Cardiac fibroblast (primary cell): ENCODE measurements at places on chromosomes 16 and 17.
A peak's percentile ranks its signal among the peaks of the same experiment; 100 is the strongest.

DNA sequence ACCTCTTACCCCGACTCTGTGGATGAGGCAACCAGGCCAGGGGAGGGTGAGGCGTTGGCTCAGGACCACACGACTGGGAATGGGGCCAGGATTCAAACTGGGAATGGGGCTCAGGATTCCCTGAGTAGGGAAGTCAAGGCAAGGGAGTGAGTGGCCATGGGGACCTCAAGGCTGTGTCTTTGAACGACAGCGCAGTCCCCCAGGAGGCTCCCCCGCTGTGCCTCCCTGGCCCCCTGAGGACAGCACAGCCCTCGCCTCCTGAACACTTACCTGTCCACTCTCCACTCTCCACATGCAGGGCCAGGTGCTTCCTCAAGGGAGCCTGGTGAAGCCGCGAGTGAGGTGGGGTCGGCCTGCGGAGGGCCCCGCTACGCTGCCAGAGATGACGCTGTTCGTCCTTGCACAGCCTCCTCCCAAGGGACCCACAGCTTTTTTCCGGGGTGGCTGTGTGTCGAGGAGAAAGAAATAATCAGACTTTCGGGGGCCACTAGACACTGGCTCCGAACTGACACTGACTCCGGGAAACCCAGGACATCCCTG is 6.9 kb downstream of the ZNF469 start:
- DNase-seq, result no peak

DNA sequence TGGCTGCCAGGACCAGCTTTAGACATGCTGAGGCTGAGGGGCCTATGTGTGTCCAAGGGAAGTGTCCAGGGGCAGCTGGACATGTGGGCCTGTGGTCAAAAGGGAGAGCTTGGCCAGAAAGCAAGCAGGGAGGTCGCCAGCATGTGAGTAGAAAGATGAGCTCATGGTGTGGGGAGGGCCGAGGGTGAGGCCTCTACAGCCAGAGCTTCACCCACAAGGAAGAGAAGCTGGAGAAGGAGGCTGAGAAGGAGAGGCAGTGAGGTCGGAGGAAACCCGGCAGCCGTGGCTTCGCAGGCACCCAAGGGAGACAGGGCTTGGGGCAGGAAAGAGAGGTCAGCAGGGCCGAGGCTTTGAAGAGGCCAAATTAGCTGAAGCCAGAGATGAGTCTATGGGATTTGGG is 4.0 kb upstream of the HSD11B2 start:
- no peak for DNase-seq

DNA sequence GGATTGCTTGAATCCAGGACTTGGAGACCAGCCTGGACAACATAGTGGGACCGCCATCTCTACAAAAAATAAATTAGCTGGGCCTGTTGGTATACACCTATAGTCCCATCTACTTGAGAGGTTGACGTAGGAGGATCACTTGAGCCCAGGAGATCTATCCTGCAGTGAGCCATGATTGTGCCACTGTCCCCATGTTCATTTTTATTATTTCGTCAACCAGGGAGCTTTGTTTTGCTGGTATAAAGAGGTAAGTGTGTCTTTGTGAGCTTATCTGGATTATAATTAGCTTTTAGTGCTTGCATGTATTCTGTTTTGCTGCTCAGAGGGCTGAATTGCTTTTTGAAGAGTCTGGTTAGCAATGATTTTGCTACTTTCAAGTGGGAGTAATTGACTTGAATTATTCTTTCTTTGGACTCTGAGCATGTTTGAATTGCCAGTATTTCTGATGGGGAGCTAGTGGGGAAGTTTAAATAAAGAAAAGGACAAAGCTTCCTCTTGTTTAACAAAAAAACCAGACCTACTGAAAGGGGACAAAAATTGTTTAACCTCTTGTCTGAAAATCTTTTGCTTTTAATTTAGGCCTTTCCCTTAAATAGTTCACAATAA is 31.6 kb upstream of the BCAS3 start:
- no peak for DNase-seq

DNA sequence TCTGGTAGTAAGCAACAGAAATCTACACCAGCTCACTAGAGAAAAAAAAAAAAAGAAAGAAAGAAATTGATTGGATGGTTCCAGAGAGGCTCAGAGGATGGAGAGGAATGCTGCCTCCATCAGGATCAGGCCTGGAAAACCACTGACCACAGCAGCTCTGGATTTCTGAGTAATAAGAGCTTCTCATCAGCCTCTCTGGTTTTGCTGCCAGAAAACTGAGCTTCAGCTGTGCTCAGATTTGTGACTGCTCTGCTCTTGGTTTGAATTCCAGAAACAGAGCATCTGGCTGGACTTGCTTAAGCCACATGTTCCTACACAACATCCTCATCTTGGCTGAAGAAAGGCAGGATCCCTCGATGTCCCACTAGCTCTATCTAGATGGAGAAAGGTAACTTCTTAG is 25.9 kb downstream of the IRX6 start:
- no peak for DNase-seq

- no peak for DNase-seq
Measured at GRCh38 chr16:1455190-1456171, 11.1 kb upstream of the CCDC154 start.

- DNase-seq, result no peak
Measured at GRCh38 chr17:77786740-77787505, 171.6 kb upstream of the TNRC6C start.

DNA sequence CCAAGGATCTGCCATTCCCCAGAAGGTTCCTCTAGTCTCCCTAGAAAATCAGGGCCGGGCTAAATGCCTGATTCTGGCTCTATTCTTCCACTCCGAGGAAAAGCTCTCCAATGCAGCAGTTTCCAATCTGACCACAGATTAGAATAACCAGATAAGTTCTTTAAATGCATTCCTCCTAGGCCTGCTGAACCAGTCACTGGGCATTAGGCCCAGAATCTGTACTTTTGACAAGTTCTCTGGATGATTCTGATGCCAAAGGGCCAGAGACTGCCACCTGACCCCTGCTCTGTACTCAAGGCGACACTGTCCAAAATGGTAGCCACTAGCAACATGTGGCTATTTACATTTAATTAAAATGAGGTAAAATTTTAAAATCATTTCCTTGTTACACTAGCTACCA is 22.3 kb downstream of the MAP3K14 start:
- peak; percentile 68 for DNase-seq

- DNase-seq, result peak; percentile 82
Measured at GRCh38 chr17:27455914-27456680, at the start of gene KSR1. Gene KSR1, plus strand, starts transcription at chr17:27456448. Its CDS starts 196 bp downstream, at chr17:27456644.

DNA sequence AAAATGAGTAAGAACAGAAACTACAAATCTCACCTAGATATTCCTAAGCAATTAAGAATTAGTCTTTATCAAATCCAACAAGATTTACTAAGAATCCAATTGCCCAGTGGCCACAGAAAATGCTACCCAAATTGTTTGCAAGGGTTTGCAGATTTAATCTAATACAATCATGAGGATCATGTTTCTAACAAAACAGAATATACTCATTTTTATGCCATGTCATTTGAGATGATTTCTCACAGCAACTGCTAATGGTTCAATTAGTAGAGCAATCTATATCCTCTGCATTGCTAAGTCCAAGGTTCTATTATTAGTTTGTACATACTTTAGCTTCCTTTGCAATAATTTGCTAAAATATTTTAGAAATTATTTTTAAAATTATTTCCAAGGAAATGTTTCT is 41.2 kb downstream of the HELZ start:
- no peak for DNase-seq

DNA sequence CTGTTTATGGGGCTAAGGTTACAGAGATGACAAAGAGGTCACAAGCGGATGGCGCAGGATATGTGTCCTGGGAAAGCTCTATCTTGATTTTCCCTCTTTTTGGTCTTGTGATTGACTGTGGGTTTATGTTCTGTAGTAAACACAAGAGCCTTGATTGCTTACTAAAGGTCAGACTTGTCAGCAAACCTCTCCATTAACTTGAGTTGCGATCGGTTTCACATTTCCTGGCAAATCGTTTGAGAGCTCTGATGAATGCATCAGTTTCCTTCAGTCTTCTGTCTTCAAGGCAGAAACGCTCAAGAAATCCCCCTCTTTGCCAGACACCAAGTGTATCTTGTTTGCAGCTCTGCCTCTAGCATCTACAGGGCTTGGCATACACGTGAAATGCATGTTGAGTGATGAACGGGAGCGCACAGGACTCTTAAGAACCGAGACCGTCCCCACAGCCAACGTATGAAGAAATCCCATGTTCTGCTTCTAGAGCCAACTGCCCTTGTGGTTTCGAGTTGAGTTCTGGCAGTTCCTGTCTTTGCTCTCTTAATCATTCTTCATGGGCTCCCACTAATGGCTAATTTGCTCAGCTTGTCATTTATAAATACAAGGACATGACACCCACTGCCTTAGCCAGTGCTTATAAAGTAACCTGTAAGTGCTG is 143.3 kb downstream of the PITPNC1 start:
- no peak for DNase-seq

DNA sequence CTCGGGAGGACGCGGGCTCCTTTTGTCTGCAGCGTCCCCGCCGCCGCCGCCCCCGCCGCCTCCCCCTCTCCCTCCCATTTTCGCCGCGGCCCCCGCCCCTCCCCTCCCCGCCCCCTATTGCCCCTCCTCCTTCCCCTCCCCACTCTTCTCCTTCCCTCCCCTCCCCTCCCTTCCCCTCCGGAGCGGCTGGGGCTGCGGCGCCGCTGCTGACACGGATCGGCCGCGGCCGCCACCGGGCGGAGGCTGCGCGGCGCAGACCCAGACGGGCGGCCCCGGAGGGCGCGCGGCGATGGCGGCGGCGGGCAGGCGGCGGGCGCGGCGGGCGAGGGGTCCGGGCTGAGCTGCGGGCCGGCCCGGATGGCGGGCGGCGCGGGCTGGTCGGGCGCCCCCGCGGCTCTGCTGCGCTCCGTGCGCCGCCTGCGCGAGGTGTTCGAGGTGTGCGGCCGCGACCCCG is at the start of gene RAB11FIP4:
RAB11FIP4 (plus strand) TSS at position 180 of the 454 bp plus-strand sequence; CDS start at position 358, 178 bp downstream.
- DNase-seq, result peak; percentile 41

DNA sequence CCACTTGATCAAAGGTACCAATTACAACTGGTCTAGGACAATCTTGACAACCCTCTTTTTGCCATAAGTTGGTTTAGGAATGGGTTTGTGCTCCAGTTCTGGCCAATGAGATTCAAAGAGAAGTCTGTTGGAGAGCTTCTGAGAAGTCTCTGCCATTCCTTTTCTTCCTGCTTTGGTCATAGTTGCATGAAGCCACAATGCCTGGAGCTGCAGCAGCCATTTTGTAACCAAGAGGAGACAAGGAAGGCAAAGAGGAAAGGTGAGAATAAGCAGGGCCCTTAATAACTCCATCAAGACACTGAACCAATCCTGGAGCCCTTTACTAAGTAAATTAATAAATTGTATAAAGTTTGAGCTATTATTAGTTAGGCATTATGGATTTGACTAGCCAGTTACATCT is 3.4 kb upstream of the C17orf50 start:
- DNase-seq, result no peak

DNA sequence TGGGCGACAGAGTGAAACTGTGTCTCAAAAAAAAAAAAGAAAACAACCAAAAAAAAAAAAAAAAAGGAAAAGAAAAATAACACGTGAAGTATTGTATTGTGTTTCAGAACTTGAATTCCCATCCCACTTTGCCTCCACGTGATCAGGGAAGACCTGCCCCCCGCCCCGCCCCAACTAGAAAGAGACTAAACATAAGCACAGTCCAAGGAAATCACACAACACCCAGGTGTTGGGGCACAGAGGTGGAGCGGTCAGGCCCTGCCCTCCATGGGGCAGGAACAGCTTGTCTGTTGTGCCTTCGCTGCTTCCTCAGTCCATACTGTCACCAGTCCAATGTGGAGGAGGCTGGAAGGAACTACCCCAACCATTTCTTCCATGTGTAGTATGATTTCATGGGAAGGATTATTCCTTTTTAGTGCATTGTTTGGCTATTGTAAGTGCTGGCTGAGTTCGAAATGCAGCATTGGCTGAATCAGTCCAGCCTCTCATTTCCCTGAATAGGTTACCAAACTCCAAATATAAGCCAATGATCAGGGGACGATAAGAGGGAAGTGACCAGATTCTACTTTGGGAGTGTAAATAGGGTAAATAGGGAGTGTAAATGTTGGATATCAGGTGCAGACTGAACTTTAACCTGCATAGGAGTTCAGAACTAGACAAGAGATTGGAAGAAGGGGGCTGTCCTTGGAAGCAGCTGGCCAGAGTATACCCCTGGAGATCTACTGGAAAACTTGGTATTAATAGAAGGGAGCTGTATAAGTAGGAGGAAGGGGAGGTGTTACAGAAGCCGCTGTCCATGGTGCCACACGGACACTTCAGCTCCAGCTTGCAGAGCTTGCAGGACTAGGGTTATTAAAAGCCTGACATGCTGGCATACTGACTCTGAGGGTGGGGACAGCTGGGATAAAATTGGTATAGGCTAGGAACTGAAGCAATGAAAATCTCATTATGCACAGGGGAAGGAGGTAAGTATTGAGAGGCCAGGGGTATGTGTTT is 50.7 kb downstream of the TANGO6 start:
- peak; percentile 46 for DNase-seq

GRCh38 chr17:30137158-30137557 is 20.5 kb downstream of the NSRP1 start:
- DNase-seq, result no peak

- no peak for DNase-seq
Measured at GRCh38 chr17:73998653-73999645, 204.5 kb upstream of the RPL38 start.

DNA sequence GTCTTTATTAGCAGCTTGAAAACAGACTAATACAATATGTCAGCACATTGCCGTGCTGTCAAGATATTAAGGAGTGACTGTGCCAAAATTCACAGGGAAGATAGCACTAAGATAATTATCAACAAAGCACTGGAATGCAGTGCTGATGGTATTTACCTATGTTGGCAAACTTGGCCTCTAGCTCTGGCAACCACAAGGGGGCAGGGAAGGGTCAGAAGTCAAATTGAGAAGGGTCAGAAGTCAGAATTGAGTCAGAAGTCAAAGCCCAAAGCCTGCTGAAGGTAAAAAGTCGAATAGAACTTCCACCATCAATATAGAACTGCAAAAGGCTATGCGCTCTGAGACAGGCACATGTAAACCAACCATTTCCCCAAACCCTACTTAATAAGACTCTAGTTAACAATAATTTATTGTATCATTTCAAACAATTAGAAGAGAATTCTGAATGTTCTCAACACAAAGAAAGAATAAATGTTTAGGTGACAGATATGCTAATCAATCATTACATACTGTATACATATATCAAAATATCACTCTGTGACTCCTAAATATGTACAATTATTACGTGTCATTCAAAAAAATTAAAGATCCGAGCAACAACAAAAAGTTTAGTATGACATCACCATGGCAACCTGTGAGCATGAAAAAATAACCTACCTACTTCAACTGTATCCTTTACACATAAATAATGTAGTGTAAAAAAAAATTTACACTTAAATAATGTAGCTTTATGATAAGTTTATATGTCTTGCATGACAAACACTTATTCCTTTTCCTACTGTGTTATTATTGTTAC is 916.1 kb downstream of the KCNJ2 start:
- peak; percentile 25 for DNase-seq

DNA sequence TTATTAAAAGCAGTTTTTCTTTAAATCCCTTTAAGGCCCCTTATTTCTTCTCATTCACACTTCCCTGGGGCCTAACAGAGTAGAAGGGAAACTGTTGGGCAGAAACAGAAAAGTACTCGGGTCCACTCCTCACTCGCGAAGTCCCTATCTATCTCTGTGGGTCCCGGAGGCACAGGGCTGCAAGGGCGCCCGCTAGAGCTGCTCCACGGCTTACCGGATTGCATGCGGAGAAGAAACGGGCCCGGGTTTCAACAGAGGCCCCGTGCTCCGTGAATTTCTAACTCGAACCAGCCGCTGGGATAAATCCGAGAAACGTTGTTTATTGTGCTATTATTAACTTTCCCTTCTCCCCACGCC is 4.3 kb downstream of the CBLN1 start:
- no peak for DNase-seq
